CD4-positive, alpha-beta T cell treated with Interleukin-1 beta for 1 hour (primary cell): ENCODE measurements at places on chromosomes 7 and 10.

- no peak for DNase-seq
These were observed 301.3 kb downstream of the PHTF2 start for GRCh38 chr7:78099715-78100394.

DNA sequence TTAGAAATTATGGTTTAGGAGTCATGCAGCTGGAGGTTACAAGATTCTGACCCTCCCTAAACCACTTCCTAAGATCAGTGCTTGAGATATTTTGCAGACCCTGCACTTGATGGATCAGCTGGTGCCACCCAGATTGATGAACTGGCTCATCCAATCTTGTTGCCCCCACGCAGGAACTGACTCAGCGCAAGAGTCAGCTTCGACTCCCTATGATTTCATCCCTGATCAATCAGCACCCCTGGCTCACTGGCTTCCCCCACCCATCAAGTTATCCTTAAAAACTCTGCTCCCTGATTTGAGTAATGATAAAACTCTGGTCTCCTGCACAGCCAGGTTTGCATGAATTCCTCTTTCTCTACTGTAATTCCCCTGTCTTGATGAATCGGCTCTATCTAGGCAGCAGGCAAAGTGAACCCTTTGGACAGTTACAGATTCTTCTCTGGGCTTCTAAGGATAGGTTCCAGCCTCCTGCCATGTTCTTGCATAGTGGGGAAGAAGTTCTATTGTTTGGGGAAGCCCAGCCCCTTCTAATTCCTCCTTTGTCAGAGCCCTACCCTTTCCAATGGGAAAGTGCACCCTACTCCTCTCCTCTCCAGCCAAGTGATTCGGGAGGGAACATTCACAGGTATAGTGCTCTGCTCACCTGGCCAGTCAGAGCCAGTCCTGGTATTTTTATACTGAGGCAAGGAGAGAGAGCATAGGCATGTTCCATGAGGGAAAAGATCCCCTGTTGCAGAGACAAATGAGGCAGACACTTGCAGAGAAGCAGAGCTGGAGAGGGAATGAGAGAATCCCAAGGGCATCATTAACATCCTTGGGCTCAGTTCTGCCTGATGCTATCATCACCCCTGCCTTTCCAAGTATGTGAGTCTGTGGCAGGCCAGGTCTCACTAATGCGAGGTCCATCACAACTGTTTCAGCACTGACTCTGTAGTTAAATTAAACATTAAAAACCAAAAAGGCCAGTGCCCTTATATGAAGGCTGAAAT, 224.4 kb upstream of the GALNT17 start:
- no peak for DNase-seq

DNA sequence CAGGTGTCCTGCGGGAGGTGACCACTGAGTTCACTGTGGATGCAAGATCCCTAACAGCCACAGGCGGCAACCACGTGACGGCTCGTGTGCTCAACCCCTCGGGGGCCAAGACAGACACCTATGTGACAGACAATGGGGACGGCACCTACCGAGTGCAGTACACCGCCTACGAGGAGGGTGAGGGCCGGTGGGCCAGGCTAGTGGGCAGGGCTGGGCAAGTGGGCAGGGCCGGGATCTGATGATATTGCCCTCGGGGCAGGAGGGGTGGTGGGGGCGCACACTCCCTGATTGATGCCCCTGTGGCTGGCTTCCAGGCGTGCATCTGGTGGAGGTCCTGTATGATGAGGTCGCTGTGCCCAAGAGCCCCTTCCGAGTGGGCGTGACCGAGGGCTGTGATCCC, 15.8 kb downstream of the FLNC start:
- no peak for DNase-seq

- no peak for DNase-seq
These were observed 253.7 kb downstream of the SFMBT2 start for GRCh38 chr10:7157091-7157490.

DNA sequence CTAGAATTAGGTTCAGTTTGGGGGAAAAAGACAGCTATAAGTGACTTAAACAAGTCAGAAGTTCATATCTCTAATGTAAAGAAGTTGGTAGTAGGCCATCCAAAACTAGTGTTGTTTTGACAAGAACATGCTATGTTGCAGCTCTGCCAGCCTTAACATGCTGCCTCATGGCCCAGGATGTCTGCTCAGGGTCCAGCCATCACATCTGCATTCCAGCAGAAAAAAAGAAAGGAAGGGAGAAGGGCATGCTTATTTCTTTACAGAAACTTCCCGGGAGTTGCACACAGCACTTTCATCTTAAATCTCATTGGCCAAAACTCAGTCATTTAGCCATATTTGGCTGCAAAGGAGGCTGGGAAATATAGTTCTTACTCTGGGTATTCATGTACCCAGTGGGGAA, 400.4 kb upstream of the PODXL start:
- no peak for DNase-seq

GRCh38 chr7:44759246-44759645, 10.6 kb downstream of the ZMIZ2 start:
- no peak for DNase-seq

- peak; percentile 39 for DNase-seq
These were observed 133.5 kb upstream of the PRSS58 start for GRCh38 chr7:142391191-142391992.

- DNase-seq: no peak
These were observed 74.2 kb downstream of the EEPD1 start for GRCh38 chr7:36227223-36227622.

GRCh38 chr10:6327961-6328698, 125.4 kb downstream of the PFKFB3 start:
- DNase-seq: no peak

DNA sequence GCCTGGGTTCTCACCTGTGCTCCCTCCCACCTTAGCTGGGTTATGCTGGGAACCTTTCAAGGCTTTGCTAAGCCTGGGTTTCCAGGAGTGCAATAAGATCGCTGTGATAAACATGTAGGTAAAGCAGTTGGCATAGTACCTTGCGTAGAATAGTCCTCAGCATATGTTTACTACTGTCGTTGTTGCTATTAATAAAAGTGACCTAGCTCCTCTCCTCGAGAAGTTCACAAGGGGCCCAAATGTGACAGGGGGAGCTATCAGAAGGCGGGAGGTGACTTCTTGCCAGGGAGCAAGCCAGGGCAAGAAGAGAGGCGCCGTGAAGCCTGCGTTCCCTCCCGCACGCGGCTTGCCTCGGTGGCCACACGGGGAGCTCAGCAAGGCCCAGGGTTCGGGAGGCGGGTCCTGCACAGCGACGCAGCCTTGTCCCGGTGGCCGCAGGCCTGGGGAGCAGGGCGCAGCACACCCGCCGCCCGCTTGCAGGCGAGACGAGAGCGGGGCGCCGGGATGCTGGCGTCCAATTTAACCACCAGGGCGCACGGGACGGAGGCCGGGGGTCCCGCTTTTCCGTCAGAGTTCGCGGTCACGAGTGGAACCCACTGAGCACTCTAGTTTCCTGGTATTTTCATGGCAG, 106.2 kb downstream of the SNX10 start:
- no peak for DNase-seq

DNA sequence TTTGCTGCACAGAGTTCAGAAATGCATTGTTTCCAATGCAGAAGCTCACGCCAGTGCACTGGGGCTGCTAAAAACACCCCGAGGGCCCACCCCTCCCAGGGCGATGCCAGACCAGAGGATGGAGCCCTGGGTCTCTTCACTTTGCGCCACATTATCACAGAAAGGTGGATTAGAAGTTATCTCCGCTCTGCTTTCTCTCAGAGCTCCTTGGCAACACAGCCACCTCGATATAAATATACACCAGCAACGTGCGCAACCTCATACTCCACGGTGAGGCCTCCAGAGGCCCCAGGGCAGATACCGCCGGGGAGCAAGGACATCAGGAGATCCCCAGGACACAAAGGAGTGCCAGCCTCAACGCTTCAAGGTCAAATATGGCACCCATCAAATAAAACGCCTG, 121.0 kb upstream of the TBX20 start:
- no peak for DNase-seq

DNA sequence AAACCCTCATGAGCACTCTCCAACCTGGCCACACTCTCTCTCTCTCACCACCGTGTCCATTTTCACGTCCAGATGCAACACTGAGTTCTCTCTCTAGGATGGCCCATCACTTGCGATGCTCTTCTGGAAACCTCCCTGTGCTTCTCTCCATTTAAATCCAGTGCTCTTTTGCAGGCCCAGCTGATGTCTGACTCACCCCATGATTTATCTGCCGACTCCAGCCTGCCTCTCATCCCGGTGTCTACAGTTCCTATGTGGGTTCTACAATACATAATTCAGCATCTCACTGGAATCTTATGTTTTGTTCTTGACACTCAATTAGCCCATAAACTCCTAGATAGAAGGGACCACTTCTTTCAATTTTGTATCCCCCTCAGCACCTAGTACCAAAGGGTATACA, 5.0 kb downstream of the TPK1 start:
- no peak for DNase-seq
